ENCODE measurements at places on chromosomes 2 and 18. TPM values are rescaled to one million over a fixed set of nuclear protein-coding genes. Genes with fewer than 3 reads are reported as not detected.

Gene CCDC102B
- total RNA-seq = not detected

Gene SOWAHC
- total RNA-seq = 120 TPM

Gene PSMA8
- not detected for total RNA-seq

Gene ERLEC1
- total RNA-seq = 50.5 TPM

Gene SH3BP4
- total RNA-seq = 46.5 TPM

Gene RNASEH1
- 42.2 TPM for total RNA-seq

Gene DNAJC27
- total RNA-seq = 5.0 TPM

Gene DYNAP
- not detected for total RNA-seq

Gene STPG4
- total RNA-seq = 0.17 TPM

Gene IL36A
- not detected for total RNA-seq

Gene IL36RN
- 1.3 TPM for total RNA-seq

Gene FKBP1B
- total RNA-seq = 15.3 TPM

Gene EPB41L5
- 16.5 TPM for total RNA-seq

Gene SAG
- not detected for total RNA-seq

Gene REG3G
- not detected for total RNA-seq

Gene REEP1
- under 0.01 TPM for total RNA-seq

Gene KATNAL2
- total RNA-seq = 0.33 TPM

Gene ABCG5
- not detected for total RNA-seq

Gene DLX1
- 0.17 TPM for total RNA-seq

Gene LONRF2
- total RNA-seq = 0.02 TPM

Gene SERPINB5
- 428 TPM for total RNA-seq

Gene ADD2
- total RNA-seq = not detected

Gene SMAD7
- total RNA-seq = 20.0 TPM

Gene ACKR3
- total RNA-seq = 1.6 TPM

Gene EMX1
- total RNA-seq = not detected

Gene MEP1B
- not detected for total RNA-seq

Gene DIPK1C
- total RNA-seq = not detected

Gene SRSF7
- 177 TPM for total RNA-seq

Gene FSHR
- total RNA-seq = not detected

Gene CDH7
- not detected for total RNA-seq

Gene HOXD12
- not detected for total RNA-seq

Gene COL6A3
- total RNA-seq = 7.2 TPM

Gene BOLL
- total RNA-seq = not detected

Gene RAX
- not detected for total RNA-seq

Gene C2orf72
- total RNA-seq = 0.50 TPM

Gene C2orf81
- 2.5 TPM for total RNA-seq

Gene AKAIN1
- not detected for total RNA-seq

Gene POTEF
- total RNA-seq = 0.33 TPM

Gene RTP5
- total RNA-seq = not detected

Data from mammary epithelial cell (primary cell).